Esophagus squamous epithelium (tissue), 5 donors: ENCODE measurements at places on chromosomes 7 and 10.

DNA sequence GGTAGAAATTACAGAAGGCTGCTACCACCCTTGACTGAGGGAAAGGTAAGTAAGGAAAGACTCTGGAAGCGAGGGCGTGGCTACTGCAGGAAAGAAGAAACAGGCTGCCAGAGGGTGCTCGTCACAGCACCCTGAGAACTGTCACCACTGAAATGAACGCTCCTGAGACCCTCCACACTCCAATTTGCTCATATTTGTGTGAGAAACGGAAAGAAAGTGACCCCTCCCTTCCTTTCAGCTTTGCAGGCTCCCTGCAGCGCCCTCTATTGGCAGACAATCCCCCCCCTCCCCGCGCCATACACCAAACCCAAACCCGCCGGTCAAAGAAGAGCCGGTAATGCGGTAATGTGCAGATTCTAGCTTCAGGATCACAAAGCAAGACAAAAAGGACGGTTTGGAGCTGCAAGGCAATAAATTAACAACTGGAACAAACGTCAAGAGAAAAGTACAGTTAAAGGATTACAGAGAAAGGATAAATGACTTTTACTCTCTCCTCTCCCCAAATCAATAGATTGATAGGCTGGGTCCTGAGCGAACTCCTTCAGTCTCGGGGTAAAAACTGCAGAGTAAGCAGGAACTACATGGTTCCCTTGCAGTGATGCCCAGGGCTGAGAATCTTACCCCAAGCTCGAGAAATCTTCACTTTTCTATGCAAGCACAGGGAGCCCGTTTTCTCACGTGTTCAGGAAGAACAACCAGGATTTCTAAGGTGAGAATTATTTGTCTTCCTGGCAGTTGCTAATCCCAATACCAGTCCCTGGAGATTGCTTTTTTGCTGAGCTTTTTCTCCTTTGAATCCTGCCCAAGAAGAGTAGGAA is 47.6 kb downstream of the STEAP1B start:
- DNase-seq: no peak

GRCh38 chr7:842431-843031 is 10.3 kb downstream of the SUN1 start:
- no peak for DNase-seq

DNA sequence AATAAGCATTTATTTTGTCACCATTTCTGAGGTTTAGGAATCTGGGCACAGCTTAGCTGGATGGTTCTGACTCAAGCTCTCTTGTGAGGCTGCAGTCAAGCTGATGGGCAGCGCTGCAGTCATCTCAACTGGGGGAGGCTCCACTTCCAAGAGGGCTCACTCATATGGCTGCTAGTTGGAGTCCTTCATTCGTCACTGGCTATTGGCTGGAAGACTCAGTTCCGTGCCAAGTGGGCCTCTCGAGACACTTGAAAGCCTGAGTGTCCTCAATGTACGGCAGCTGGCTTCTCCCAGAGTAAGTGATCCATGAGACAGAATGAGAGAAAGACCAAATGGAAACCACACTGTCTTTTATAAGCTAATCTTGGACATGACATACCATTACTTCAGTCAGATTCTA is 21.6 kb upstream of the COL13A1 start:
- DNase-seq: no peak

DNA sequence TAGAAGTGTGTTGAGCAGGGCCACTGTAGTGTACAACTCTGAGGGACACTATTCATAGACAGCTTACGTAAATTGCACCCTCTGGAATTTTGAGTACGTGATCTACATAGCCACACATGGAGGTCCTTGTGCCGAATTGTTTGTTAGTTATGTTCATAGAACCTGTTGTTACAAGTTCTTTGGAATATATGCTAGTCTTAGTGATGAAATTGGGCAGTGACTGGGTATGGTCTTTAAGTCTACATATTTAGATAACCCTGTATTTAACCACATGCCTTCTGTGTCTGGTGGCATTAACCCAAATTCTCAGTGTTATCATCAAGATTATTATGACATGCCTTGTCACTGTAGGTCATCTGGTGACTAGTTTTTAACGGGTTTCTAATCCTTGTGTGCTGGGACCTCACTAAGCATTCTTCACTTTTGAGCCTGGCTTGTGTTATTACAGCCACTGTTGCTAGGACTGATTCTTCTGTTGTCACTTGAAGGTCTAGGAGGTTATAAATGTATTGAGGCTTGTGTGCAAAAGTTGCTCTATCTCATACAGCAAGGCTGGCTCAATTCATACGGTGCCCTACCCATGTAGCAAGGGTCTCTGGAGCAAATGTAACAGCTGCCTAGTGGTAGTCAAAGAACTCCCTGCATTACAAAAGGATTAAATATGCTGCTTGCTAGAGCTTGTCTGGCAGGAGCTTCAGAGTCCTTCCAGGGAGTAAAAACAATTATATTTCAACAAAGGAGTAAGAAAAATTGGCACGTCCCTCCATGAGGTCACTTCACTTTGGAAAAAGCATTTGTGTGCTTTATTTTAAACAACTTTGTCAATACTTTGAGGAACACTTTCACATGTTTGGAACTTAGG is 65.4 kb downstream of the CDK14 start:
- no peak for DNase-seq
